ENCODE measurements at places on chromosomes 1 and 21.

GRCh38 chr1:234841710-234842231, 231.8 kb upstream of the IRF2BP2 start:
- DNase-seq: no peak

GRCh38 chr1:27341525-27342252, at the start of gene SYTL1:
Gene SYTL1 (plus strand): TSS chr1:27342022. CDS start chr1:27345335, 3,313 bp downstream.
- DNase-seq: peak; percentile 49

DNA sequence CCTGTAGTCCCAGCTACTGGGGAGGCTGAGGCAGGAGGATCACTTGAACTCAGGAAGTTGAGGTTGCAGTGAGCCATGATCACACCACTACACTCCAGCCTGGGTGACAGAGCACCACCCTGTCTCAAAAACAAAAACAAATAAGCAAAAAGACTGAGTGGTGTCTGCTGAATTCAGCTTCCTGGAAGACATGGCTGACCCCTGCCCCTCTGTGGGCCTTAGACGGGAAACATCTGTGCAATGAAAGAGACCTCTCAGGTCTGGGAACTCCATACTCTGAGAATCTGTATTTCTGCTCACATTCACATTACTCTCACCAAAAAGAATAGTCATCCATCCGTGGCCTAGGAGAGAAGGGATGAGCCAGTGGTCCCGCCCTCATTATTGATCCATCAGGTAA, 2.0 kb downstream of the HTR1D start:
- DNase-seq: no peak

- peak; percentile 57 for DNase-seq
These were observed 53.8 kb downstream of the MACF1 start for GRCh38 chr1:39258146-39258924.

DNA sequence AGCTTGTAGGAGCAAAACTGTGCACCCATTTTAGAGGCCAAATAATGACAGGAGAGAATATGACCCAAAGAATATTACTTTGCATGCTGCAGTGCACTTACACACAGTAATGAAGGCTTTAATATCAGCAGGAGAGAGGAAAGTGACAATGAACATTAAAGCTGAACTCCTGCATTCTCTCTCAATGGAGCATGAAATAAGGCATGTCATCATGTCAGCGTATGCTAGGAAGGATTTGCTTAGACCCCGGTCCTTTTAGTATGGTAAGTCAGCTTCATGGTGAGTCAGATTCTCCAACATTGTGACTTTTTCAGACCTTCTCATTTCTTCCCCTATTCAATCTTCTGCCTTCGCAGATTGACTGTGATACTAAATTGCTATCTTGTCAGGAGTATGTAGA, 210.7 kb upstream of the TMPRSS15 start:
- DNase-seq: no peak

DNA sequence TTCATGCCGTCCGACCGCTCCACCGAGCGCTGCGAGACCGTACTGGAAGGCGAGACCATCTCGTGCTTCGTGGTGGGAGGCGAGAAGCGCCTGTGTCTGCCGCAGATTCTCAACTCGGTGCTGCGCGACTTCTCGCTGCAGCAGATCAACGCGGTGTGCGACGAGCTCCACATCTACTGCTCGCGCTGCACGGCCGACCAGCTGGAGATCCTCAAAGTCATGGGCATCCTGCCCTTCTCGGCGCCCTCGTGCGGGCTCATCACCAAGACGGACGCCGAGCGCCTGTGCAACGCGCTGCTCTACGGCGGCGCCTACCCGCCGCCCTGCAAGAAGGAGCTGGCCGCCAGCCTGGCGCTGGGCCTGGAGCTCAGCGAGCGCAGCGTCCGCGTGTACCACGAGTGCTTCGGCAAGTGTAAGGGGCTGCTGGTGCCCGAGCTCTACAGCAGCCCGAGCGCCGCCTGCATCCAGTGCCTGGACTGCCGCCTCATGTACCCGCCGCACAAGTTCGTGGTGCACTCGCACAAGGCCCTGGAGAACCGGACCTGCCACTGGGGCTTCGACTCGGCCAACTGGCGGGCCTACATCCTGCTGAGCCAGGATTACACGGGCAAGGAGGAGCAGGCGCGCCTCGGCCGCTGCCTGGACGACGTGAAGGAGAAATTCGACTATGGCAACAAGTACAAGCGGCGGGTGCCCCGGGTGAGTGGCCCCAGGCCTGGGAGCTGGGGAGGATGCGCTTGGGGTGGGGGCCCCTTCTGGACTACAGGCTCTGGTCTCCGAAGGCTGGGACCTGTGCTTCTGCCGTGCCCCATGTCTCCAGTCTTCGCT, 1.1 kb downstream of the SKI start:
- no peak for DNase-seq

DNA sequence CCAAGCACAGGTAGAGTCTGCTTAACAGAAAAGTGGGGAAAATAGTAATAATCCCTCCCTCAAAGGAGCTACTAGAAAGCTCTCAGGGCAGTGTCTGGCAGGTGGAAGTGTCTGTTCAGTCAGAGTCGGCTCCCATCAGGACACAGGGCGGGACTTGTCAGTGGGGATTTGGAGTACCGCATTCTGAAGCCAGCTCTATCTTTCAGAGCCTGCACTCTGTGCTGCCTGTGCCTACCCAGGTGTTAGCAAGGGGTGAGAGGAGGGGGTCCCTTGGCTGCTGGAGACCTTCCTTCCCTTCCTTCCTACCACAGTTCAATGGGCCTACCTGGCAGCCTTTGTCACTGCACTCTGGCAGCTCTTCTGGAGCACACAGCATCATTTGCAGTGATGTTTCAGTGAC, 615.5 kb downstream of the AJAP1 start:
- no peak for DNase-seq

- DNase-seq: no peak
These were observed 5.6 kb upstream of the LYST start for GRCh38 chr1:235872270-235872669.

- DNase-seq: no peak
These were observed 106.0 kb downstream of the RAVER2 start for GRCh38 chr1:64850846-64851245.

GRCh38 chr21:45253180-45253579, 34.5 kb downstream of the POFUT2 start:
- DNase-seq: peak; percentile 80

GRCh38 chr1:45429561-45430159, 61.3 kb downstream of the TESK2 start:
- no peak for DNase-seq

- DNase-seq: peak; percentile 81
These were observed 14.7 kb upstream of the IRF2BP2 start for GRCh38 chr1:234624724-234625117.

- no peak for DNase-seq
These were observed 9.5 kb downstream of the RER1 start for GRCh38 chr1:2400950-2401649.

DNA sequence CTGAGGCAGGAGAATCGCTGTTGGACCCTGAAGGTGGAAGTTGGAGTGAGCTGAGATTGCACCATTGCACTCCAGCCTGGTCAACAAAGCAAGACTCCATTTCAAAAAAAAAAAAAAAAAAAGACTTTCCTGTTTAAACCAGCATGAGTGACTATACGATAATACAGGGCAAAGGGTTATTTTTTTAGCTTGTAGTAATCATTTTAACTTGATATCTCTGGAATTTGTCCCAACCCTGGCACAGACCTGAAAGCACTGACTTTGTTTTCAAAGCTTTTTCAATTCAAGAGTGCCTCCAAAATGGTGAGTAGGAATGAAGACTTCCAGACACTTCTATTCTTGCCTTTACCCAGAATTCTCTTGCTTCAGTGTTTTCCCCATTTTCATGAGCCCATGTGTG, 4.4 kb upstream of the TMCO2 start:
- no peak for DNase-seq

DNA sequence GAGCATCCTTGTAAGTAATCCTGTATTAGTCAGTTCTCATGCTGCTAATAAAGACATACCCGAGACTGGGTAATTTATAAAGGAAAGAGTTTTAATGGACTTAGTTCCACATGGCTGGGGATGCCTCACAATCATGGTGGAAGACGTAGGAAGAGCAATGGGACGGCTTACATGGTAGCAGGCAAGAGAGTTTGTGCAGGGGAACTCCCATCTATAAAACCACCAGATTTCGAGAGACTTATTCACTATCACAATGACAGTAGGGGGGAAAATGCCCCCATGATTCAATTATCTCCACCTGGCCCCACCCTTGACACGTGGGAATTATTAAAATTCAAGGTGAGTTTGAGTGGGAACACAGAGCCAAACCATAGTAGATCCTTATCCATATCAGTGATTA, 124.7 kb downstream of the HIVEP3 start:
- no peak for DNase-seq

GRCh38 chr1:29239142-29239541, 2.8 kb downstream of the PTPRU start:
- DNase-seq: no peak

DNA sequence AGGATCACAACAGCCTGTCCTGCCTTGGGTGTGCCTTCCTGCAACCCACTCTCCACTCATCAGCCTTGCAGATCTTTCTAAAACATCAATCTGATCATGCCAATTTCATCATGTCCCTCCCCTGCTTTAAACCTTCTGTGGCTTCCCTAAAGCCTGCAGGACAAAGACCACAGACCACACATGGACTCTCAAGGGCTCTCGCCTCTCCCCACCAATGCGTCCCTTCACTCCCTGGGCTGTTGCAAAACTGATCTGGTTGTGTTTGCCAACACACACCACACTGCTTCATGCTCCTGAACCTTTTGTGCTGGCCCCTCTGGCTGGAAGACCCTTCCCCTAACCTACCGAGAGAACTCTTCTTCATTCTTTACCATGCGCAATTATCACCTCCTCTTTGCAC, 72.4 kb downstream of the ITPKB start:
- DNase-seq: no peak

DNA sequence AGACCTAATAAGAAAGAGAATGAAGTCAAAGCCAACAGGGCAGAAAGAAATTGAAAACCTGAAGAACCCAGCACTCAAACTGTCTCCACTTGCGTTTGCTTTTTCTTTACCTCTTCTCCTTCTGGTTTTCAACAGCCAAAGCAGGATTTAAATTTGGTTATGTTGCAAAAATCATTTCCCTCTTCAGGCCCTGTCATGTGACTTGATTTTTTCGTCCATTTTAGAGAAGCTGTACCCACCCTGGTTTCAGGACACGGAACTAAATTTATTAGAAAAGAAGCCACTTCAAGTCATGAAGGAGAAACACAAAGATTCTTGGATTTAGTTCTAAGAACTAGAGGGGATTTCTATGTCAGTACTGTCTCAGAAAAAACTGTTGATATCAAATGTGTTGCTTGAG, 1.0 kb upstream of the SYNJ1 start:
- no peak for DNase-seq

DNA sequence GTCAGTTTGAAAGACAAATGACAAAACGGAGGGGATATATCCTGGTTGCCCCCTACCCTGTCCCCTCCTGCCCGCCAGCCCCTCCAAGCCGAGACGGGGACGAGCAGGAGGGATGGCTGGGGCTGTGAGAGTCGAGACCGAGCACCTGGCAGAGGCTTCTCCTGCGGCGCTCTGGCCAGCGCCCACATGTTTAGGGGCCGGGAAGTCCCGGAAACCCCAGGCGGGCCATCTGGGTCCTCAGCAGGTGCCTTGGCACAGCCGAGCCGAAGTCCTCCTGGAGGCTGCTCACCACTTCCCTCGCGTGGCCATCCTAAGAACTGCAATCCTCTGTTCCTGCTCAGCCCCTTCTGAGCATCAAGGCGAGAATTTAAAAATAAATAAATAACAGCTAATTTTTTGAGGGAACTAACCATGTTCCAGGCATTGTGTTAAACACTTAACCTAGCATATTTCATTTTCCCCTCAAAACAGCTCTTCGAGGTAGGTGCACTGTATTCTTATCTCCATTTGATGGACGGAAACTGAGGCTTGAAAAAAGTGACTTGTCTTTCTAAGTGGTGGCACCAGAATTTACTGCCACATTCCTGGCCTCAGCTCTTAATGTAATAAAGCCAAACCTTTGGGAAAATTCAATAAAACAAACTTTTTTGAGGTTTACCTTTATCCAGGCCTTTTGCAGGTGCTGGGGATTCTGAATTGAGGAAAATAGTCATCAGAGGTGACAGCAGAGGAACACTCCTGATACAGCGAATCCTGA, 3.5 kb upstream of the RIMS3 start:
- peak; percentile 69 for DNase-seq

- no peak for DNase-seq
These were observed 299.2 kb upstream of the NR5A2 start for GRCh38 chr1:199728345-199728744.

DNA sequence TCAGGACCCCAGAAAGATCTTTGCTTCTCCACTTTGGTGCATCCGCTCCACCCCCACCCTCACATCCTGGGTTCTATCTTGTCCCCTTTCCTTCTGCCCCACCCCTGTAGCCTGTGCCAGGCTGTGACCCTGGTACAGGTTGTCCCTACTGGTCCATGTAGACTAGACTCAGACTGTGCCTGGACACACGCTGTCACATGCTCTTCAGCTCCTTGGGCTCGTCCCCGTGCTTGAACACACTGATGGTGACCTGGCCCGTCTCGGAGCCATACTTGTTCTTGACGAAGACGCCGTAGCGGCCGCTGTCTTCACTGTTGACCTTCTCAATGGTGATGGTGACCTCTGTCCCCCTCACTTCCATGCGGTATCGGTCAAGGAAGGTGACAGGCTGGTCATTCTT, 54.8 kb downstream of the MYOM3 start:
- DNase-seq: no peak

DNA sequence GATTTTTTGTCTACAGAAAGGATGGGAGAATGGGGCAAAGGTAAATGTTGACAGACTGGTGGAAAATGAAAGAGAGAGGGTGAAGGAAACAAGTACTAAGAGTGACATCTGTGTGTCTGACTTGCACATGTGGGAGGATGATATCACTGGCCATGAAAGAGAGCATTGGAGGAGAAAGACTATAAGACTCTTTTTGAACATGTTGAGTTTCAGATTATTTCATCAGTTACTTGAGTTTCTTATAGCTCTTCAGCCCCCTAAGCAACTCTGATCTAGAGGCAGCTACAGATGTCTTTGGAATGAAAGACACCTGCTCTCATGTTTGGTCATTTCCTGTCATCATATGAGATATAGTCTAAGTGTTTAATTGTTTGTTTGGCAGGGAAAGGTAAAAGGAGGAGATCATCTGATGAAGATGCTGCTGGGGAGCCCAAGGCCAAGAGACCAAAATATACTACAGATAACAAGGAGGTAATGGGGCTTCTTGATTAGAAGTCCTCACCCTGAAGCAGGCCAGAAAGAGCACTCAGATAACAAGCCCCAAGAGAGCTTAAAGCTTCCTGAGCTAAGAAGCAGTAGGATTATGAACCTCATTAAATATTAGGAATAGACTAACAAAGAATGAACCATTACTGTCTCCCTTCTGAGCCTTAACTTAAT, 4.5 kb downstream of the POLR3C start:
- no peak for DNase-seq

- no peak for DNase-seq
These were observed 37.2 kb downstream of the SCCPDH start for GRCh38 chr1:246761396-246761795.

DNA sequence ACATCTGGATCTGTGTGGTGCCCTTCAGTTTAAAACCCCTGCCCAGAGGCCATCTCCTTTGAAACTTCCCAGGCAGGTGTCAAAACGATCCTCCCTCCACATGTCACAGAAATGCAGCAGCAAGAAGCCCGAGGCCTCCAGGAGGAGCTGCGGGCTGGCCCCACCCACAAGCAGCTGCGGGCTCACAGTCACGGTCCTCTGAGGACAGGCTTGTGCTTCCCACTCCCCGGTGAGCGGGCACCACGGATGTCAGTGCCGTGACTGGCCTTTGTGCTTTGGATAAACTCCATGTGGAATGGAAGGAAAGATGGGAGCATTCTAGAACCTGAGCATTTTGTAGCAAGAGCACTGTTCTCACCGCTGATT, 65.8 kb downstream of the SIK1 start:
- no peak for DNase-seq

GRCh38 chr1:54219688-54220003, 19.7 kb downstream of the MRPL37 start:
- no peak for DNase-seq

GRCh38 chr21:39867198-39867650, at the start of gene PCP4:
Gene PCP4 (plus strand): TSS chr21:39867438. CDS start chr21:39867502, 64 bp downstream.
- DNase-seq: peak; percentile 55

All from A172 (cell line).